HFFc6 (cell line): ENCODE measurements at places on chromosomes 5 and 9. TPM values are rescaled to one million over a fixed set of nuclear protein-coding genes. Genes with fewer than 3 reads are reported as not detected.

Gene PCDHB14
- 2.1 and 3.1 TPM in 2 replicates for total RNA-seq

Gene IFNB1
- total RNA-seq, result not detected in 3 replicates

Gene PHF24
- not detected in 2 replicates for total RNA-seq

Gene ELOVL7
- not detected in 3 replicates for total RNA-seq

Gene PCDHGB3
- 4.0 to 4.4 TPM (median 4.4 TPM) in 3 replicates for total RNA-seq

Gene ABCA1
- 9.2 to 15.0 TPM (median 9.3 TPM) in 3 replicates for total RNA-seq

Gene STPG3
- not detected in 2 replicates for total RNA-seq

Gene SHISAL2B
- total RNA-seq, result not detected in 3 replicates

Gene VCP
- total RNA-seq, result 317 to 377 TPM (median 329 TPM) in 3 replicates

Gene UNC13B
- 19.6 to 21.6 TPM (median 21.4 TPM) in 3 replicates for total RNA-seq

- no peak for DNase-seq
These were observed 394.2 kb downstream of the AGTPBP1 start for GRCh38 chr9:85347541-85347940.

GRCh38 chr5:151953833-151954232, 29.2 kb upstream of the GLRA1 start:
- no peak for DNase-seq

DNA sequence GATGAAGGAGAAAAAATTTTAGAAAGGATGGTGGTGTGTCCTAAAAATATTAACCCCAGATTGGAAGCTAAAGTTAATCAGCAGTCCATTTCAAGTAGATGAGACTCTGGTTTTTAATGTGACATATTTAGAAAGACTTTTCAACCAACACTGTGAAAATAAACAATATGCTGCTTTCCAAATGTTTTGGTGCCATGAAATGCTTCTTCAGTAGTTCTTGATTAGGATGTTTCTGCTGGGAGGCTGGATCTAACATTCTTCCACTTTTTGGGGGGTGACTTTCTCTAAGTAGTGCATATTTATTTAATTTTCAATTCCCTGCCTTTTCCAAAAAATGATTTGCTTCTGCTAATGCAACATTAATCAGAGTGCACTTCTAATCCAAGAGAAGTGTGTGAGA, 593.3 kb upstream of the DMAC1 start:
- DNase-seq, result no peak

GRCh38 chr9:10032166-10032565, 580.6 kb downstream of the PTPRD start:
- no peak for DNase-seq

GRCh38 chr9:124761710-124762109, 9.4 kb downstream of the NR6A1 start:
- DNase-seq, result no peak

GRCh38 chr5:59799668-59800346, 93.7 kb downstream of the PDE4D start:
- peak; percentile 59 for DNase-seq

- no peak for DNase-seq
These were observed 48.9 kb downstream of the MED27 start for GRCh38 chr9:132030626-132031325.

- no peak for DNase-seq
These were observed 1.9 kb upstream of the ZDHHC11 start for GRCh38 chr5:852431-853401.

DNA sequence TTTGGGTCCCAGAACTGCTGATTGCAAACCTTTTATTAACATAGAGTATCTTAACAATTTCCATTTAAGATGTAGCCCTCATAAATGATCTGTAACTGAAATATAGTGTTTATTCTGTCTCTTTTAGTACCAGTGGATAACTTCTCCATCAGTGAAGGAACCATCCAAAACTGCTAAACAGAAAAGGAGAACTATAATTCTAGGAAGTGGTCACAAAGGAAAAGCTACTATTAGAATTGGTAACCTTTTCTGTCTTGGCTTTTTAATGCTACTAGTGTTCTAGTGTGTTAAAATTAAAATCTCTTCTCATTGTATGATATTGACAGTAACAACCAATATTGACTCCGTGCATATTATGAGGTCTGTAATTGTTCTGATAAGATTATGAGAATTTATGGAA, 12.8 kb downstream of the CEP78 start:
- DNase-seq, result no peak

- DNase-seq, result no peak
These were observed 127.3 kb upstream of the TUT7 start for GRCh38 chr9:86481466-86481865.

- no peak for DNase-seq
These were observed 70.1 kb upstream of the SMIM23 start for GRCh38 chr5:171715551-171715950.

DNA sequence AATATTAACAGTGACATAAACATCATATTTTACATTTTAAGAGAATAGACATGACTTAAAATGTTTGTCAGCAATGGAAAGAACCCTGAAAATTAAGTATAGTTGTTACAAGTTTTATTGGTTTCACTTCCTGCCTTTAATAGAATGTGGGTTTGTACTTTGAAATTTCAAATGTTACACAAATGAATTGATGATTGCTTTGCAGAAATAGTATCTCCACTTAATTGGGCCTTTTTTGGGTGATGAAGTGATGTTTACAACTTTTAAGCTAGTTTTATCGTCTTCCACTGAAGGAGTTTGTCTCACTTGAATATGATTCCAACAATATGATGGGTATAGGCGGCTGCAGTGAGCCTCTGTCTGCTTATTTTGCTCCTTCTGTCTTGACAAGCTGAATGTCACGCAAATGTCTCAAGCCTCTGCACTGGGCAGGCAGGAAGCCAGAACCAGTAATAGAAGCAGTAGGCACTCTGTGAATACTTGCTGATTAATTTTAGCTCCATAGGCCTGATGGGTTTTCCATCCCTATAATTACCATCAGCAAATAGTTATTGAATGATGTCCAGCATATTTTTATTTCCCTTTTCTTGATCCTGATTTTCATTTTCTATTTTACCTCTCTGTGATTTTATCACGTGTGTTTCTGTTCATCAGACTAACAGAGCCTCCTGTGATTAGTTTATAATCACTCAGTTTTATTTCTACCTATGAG, 10.6 kb upstream of the NR3C1 start:
- no peak for DNase-seq

GRCh38 chr5:51881901-51882300, 498.7 kb downstream of the ISL1 start:
- no peak for DNase-seq

- DNase-seq, result no peak
These were observed 48.6 kb downstream of the FOXI1 start for GRCh38 chr5:170154297-170154696.

GRCh38 chr5:83400241-83400640, 71.3 kb upstream of the VCAN start:
- no peak for DNase-seq

GRCh38 chr5:167716126-167716775, 575.2 kb upstream of the WWC1 start:
- peak; percentile 51 for DNase-seq

DNA sequence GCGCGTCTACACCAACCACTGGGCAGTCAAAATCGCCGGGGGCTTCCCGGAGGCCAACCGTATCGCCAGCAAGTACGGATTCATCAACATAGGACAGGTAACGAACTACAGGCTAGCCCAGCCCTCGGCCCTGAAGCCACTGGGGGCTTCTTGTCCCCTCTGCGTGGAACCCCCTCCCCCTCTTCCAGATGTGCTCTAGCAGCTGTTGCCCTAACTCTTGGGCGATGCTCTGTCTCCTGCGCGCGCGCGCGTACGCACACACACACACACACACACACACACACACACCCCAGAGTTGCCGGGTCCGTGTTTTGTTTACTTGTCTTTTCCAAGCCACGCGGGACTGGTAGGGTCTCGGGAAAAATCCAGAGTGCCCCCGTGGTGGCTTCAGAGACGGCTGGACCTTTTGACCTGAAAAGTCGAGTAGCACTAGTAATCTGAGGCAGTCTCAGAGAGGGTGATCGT, 836 bp downstream of the PCSK5 start:
- no peak for DNase-seq

DNA sequence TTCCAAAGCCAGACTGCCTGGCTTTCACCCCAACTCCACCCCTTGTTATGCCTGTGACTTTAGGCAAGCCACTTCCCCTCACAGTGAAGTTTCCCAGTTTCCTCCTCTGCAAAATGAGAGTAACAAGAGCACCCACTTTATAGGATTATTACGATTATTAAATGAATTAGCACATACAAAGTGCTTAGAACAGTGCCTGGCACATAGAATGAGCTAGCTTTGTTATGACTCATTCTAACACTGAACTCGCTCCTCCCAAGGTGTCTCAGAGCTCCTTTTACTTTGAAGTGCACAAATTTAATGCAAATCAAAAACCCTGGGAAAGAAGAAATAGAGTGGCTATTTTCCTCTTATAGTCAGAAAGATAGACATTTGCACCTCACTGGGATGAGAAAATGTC, 34.3 kb downstream of the DNAH5 start:
- no peak for DNase-seq

- peak; percentile 39 for DNase-seq
These were observed 144.4 kb downstream of the BNC2 start for GRCh38 chr9:16726029-16726428.

GRCh38 chr5:59835800-59836199, 57.7 kb downstream of the PDE4D start:
- no peak for DNase-seq

GRCh38 chr5:180071531-180072255, at the start of gene RNF130:
Gene RNF130, minus strand, starts transcription at chr5:180071759. Its CDS starts 57 bp downstream, at chr5:180071702.
- DNase-seq, result peak; percentile 49

DNA sequence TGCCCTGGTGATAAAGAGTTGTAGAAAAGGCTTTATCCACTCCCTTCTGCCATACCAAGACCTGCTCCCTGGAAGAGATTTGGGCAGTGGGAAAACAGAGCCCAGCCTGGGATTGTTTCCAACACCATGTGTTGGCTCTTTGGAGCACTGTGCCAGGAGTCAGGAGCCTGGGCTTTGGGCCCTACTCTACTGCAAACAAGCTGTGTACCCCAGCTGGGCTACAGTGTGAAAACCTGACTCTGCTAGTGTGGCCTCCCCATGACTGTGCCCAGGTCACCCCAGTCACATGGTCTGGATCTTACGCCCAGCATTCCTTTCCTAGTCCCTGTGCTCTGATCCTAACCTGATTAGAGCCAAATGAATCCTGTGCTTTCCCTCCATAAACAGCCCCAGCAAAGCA, 39.3 kb upstream of the SHB start:
- no peak for DNase-seq

GRCh38 chr5:78896132-78896531, 89.0 kb downstream of the ARSB start:
- DNase-seq, result peak; percentile 33

DNA sequence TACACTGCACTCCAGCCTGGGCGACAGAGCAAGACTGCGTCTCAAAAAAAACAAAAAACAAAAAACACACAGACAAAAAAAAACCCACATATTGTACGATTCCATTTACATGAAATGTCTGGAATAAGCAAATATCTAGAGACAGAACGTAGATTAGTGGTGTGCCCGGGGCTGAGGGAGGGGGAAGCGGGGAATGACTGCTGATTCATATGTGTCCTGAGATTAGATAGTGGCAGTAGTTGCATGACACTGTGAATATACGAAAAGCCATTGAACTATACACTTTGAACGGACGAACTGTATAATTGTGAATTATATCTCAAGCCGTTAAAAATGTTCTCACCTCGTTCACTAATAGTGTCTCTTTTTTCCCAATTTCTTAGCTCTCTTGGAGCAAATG, 23.9 kb downstream of the FGF1 start:
- no peak for DNase-seq

DNA sequence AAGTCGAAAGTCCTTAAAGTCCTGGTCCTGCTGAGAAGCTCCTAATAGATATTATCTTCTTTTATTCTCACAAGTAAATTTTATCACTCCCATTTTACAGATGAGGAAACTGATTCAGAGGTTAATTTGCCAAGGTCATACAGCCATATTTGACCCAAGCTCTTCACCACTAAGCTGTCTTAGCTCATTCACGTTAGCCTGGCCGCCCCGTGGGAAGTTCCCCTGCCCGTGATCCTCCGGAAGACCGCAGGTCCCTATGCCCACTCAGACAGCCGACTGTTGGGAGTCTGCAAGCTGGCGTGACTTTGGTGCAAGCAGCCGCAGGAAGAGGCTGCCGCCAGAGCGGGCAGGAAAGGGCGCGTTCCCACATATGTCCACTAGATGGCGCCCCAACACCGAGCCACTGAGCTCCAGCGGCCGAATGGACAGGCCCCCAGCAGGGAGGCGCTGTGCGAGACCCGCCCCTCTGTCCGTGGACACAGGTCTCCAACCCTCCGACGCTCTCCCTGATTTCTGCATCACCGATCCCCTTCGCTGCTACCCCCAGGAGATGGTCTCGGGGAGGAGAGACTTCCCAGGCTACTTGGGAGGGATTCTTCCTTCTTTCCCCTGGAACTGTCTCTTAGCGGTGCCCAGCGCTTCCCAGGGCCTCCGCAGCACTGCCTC, 10.0 kb upstream of the ARAP3 start:
- peak; percentile 65 for DNase-seq

GRCh38 chr9:99015448-99015847, 71.7 kb downstream of the COL15A1 start:
- DNase-seq, result no peak

DNA sequence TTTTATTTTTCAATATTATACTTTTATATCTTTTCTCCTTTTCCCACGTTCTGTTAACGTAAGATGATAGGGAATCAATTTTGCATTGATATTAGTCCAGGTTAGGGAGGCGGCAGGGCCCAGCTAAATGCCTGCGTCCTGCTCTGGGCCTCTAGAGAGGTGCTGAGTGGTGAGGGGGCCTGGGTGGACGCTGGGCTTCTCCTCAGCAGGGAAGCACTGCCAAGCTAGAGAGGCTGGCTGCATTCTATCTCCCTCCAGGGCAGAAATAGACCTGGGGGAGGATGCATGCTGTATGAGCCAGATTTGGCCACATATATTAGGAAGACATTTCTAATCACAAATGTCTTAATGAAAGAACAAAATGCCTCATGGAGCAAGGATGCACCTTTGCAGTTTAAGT, 43.6 kb upstream of the NKX2-5 start:
- DNase-seq, result no peak

GRCh38 chr5:14486996-14487896, 94.3 kb upstream of the OTULINL start:
- DNase-seq, result no peak

DNA sequence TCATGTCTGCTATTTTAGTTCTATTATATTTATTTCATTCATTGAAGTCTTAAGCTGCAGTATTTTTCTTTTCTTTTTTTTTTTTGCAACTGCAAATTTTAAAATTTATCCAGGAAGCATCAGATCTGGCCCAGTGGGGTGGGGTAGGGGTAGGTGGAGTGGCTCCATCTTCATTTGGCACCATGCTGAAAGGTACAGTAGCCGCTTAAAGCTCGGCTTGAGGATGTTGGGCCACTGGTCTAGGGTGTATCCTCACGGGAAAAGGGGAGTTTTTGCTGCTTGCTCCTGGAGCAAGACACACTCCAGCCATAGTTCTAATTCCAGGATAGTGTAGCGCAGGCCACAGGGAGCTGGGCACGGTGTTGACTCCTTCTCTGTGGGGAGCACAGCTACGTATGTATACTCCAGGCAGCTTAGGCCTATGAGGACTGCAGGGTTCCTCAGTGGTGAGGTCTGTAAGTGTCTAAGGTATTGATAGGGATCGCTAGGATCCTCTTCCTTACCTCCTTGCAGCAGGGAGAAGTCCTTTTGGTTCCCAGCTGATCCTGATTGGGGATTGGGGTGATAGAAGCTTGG, 22.7 kb downstream of the RCL1 start:
- no peak for DNase-seq

GRCh38 chr9:133115604-133116345, 5.3 kb downstream of the RALGDS start:
- DNase-seq, result no peak

- no peak for DNase-seq
These were observed 431.6 kb downstream of the IRX1 start for GRCh38 chr5:4027088-4027734.
